ENCODE measurements at places on chromosomes 2 and 18. TPM values are rescaled to one million over a fixed set of nuclear protein-coding genes. Genes with fewer than 3 reads are reported as not detected.

The CNRIP1 gene
- total RNA-seq = 46.3 TPM

The AQP12A gene
- total RNA-seq = not detected

The PID1 gene
- total RNA-seq = 11.8 TPM

The POTEJ gene
- not detected for total RNA-seq

The GPR45 gene
- total RNA-seq = not detected

The CHRNA1 gene
- total RNA-seq = not detected

GRCh38 chr2:23691106-23691470 is 235.8 kb downstream of the ATAD2B start:
- no peaks in the 10 kb centered on the region for H3K4me1 ChIP-seq
- H3K27me3 ChIP-seq = no peaks in the 10 kb centered on the region
- H3K4me3 ChIP-seq = no peak overlapping the region
- DNase-seq = peak; percentile 26

- no peaks in the 10 kb centered on the region for H3K36me3 ChIP-seq
- H3K27me3 ChIP-seq = no peaks in the 10 kb centered on the region
- H3K4me1 ChIP-seq = no peaks in the 10 kb centered on the region
Measured at GRCh38 chr2:193461431-193461934, 1266.8 kb upstream of the TMEFF2 start.

GRCh38 chr2:150462770-150463169 is 24.7 kb downstream of the RND3 start:
- H3K4me3 ChIP-seq = no peak overlapping the region
- peaks cover 26% of the 10 kb centered on the region for H3K4me1 ChIP-seq
- no peaks in the 10 kb centered on the region for H3K27me3 ChIP-seq
- no peak for DNase-seq

DNA sequence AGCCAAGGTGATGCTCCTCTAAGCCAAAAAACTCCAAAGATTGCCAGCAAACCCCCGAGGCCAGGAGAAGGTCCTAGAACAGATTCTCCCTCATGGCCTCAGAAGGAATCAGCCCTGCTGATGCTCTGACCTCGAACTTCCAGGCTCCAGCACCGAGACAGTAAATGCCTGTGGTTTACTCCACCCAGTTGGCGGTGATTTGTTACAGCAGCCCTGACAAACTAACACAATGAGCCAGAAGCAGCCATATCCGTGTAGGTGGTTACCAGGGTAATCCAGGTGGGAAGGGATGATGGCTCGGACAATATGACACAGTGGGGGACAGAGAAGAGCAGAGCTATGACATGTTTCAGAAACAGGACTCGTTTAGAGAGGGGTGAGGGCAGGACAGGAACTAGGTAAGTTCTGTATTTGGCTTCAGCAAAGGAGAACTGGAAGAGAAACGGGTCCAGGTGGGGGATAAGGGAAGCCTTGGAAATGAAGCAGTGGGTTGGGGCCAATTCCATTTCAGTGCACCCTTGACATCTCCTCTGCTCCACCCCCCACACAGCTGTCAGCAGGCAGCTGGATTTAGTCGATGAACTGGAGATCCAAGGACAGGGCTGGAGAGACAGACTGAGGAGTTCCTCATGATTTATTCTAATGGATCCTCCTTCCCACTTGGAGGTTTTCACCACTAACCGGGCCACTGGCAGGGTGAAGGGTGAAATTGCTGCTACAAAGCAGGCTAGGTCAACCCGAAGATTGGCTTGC is 179.7 kb upstream of the SH3BP4 start:
- peaks cover 6% of the 10 kb centered on the region for H3K4me1 ChIP-seq
- H3K27ac ChIP-seq = no peak overlapping the region
- H3K36me3 ChIP-seq = no peaks in the 10 kb centered on the region

GRCh38 chr18:62863579-62864001 is 148.2 kb downstream of the PHLPP1 start:
- H3K4me3 ChIP-seq = no peak overlapping the region
- DNase-seq = no peak
- H3K4me1 ChIP-seq = peaks cover 13% of the 10 kb centered on the region
- no peaks in the 10 kb centered on the region for H3K36me3 ChIP-seq

GRCh38 chr2:197827618-197828017 is 23.2 kb downstream of the PLCL1 start:
- no peaks in the 10 kb centered on the region for H3K4me1 ChIP-seq
- no peaks in the 10 kb centered on the region for H3K36me3 ChIP-seq
- no peak overlapping the region for H3K4me3 ChIP-seq
- no peaks in the 10 kb centered on the region for H3K27me3 ChIP-seq
- DNase-seq = no peak

DNA sequence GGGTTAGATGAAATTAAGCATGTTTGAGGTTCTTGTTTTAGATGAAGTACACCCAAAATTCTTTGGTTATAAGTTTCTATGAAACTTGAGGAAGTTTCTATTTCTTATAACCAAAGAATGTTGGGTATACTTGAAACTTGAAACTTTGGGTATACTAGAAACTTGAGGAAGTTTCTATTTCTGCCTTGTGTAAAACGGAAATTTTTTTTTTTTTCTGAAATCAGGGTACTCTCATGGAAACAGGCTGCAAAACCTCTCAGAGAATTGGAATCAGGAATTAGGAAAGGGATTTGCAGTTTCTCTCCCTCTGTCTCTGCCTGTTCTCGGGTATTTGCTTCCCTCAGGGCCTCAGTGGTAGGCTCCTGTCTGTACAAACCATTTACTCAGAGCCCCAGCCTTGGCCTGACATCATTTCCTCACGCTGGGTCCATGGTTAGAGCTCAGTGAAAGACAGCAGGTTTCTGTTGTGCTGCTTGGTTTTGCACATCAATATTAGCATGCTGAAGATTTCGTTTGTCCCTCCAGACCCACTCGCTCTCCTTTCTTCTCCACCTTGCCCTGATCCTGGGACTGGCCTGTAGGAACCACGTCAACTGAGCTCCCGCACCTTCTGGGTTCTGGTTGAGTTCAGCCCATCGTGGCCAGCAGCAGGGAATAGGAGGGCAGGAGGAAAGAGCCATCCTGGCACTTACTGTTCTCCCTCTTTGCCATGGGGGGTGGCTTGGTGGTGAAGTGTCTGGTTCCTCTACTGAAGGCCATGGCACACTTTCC is 106.4 kb downstream of the POLR1A start:
- no peak for DNase-seq
- H3K4me1 ChIP-seq = peaks cover 39% of the 10 kb centered on the region
- peak overlapping the region; percentile 55 for H3K4me3 ChIP-seq
- no peaks in the 10 kb centered on the region for H3K36me3 ChIP-seq

GRCh38 chr18:52401236-52401635 is 61.2 kb downstream of the DCC start:
- no peak for DNase-seq
- no peaks in the 10 kb centered on the region for H3K4me1 ChIP-seq
- no peak overlapping the region for H3K27ac ChIP-seq
- no peak overlapping the region for H3K4me3 ChIP-seq
- no peaks in the 10 kb centered on the region for H3K36me3 ChIP-seq

DNA sequence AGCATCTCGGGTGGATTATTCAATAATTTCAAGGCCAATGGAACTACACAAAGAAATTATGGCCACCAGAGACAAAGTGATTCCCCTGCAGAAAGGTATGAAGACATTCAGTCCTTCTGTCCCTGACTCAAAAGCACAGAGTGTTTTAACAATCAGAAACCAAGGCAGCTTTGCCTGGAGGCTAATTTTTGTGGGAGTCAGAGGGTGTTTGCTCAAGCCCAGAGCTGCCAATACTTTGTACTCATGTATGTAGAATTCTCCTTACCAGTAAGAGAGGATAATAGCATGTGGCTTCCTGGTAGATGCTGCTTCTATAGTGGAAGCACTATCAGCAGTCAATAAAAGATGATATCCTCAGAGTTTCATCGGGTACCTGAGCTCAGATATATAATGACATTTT is 178.4 kb downstream of the KCNE4 start:
- no peak overlapping the region for H3K4me3 ChIP-seq
- no peaks in the 10 kb centered on the region for H3K36me3 ChIP-seq
- DNase-seq = no peak
- no peaks in the 10 kb centered on the region for H3K27me3 ChIP-seq

DNA sequence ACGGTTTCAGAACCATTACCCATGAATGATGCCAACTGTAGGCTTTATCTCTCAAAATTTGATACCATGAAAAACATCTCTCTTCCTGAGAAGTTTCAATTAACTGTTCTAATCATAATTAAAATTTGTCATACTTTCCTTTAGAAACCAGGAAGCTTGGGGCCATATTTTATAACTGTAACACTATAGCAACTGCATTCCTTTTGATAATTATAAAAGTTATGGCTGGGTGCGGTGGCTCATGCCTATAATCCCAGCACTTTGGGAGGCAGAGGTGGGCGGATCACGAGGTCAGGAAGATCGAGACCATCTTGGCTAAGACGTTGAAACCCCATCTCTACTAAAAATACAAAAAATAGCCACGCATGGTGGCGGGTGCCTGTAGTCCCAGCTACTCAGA is 70.6 kb downstream of the DNAH7 start:
- no peak overlapping the region for H3K4me3 ChIP-seq
- no peak overlapping the region for H3K27ac ChIP-seq
- no peaks in the 10 kb centered on the region for H3K27me3 ChIP-seq
- DNase-seq = no peak

- peak overlapping the region; percentile 57 for H3K27ac ChIP-seq
- H3K27me3 ChIP-seq = no peaks in the 10 kb centered on the region
- H3K36me3 ChIP-seq = peaks cover 32% of the 10 kb centered on the region
- H3K4me1 ChIP-seq = peaks cover 28% of the 10 kb centered on the region
- DNase-seq = no peak
Measured at GRCh38 chr2:179107737-179108136, 57.8 kb upstream of the CCDC141 start.

DNA sequence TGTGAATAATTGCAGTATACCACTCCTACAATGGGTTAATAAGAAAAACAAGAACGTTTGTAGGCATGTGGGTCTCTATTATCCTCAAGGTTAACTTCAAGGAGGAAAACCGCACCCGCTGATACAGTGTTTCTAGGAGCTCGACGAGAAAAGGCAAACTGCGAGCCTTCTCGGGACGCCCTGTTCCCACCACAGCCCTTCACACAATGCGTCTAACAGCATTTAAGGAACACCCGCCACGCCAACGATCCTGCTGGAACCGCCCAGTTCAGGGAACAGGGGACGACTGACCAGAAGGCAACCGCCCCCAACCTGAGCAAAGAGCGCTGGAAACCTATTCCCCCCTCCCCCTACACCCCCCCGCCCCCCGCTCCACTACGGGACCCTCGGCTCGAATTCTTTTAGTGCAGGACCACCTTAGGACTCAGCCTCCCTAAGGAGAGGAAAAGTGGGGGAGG is 710 bp upstream of the TMSB10 start:
- no peaks in the 10 kb centered on the region for H3K27me3 ChIP-seq
- peaks cover 21% of the 10 kb centered on the region for H3K4me1 ChIP-seq
- peak overlapping the region; percentile 84 for H3K4me3 ChIP-seq
- DNase-seq = peak; percentile 80
